B cell (primary cell): ENCODE measurements at places on chromosomes 4 and X. TPM values are rescaled to one million over a fixed set of nuclear protein-coding genes. Genes with fewer than 3 reads are reported as not detected.

The TEX13D gene
- not detected in 2 replicates for total RNA-seq

- H3K27ac ChIP-seq: no peak overlapping the region
- DNase-seq: no peak
- H3K4me3 ChIP-seq: no peak overlapping the region
- no peaks in the 10 kb centered on the region for H3K27me3 ChIP-seq
- no peaks in the 10 kb centered on the region for H3K4me1 ChIP-seq
These were observed 1.5 kb upstream of the UGT2B17 start for GRCh38 chr4:68577590-68577989.

- peak; percentile 19 for DNase-seq
- H3K27me3 ChIP-seq: no peaks in the 10 kb centered on the region
- H3K4me3 ChIP-seq: no peak overlapping the region
- H3K27ac ChIP-seq: no peak overlapping the region
- no peaks in the 10 kb centered on the region for H3K36me3 ChIP-seq
These were observed 31.8 kb downstream of the MSL3 start for GRCh38 chrX:11789809-11790208.

The TCEAL7 gene
- total RNA-seq: not detected in 2 replicates

The QDPR gene
- 8.1 TPM in 2 replicates for total RNA-seq

DNA sequence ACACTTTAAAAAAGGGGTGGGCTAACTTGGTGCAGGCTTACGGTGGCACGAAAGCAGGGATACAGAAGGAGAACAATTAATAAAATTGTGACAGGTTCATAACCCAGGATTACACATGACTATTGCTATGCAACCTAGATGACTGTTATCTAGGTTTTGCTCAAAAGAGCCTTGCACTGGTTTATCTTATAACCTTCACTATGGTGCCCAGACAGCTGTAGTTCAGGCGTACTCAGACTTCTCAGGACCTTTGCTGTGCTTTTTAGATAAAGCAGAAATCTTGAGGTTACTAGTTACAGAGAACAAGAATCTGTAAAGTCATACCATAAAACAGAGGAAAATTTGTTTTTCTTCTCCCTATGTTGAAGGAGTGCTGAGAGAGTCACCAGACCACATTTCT lies 44.4 kb downstream of the UGT2A3 start:
- no peak overlapping the region for H3K27ac ChIP-seq
- DNase-seq: no peak
- no peaks in the 10 kb centered on the region for H3K4me1 ChIP-seq
- H3K27me3 ChIP-seq: no peaks in the 10 kb centered on the region
- H3K4me3 ChIP-seq: no peak overlapping the region

GRCh38 chr4:154807042-154807630 lies 26.1 kb downstream of the RBM46 start:
- no peaks in the 10 kb centered on the region for H3K4me1 ChIP-seq
- no peaks in the 10 kb centered on the region for H3K27me3 ChIP-seq
- H3K27ac ChIP-seq: no peak overlapping the region
- H3K4me3 ChIP-seq: no peak overlapping the region

DNA sequence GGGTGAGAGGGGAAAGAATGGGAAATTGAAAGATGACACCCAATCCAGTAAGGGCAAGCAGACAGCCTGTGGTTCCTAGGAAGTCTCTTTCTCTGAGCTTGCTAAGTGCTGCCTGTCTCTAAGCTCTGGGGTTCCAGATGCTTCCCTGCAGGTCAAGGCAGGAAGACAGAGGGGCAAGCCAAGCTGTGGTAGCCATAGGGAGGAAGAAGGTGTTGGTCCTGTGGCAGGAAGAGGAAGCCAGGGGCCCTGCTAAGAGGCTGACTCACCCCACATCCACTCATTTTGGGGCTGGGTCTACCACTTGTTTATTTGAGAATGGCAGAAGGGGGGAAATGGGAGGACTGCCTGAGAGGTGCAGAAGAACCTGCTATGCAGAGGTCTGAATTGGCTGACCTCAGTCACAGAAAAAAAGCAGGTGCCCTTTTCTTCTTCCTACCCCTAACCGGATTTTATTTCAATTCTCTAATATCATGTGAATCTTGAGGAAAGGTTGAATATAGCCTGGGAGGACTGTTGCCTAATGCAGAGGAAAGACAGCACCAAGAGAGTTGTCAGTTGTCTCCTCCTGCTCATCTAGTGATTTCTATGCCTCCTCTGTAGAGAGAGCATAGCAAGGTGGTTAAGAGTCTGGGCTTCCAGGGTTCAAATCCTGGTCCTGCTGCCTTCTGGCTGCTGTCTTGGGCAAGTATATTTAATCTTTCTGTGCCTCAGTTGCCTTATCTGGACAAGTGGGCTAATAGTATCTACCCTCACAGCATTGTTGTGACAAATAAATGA lies 27.4 kb downstream of the HOPX start:
- H3K4me3 ChIP-seq: no peak overlapping the region
- H3K36me3 ChIP-seq: no peaks in the 10 kb centered on the region
- H3K4me1 ChIP-seq: peaks cover 63% of the 10 kb centered on the region

DNA sequence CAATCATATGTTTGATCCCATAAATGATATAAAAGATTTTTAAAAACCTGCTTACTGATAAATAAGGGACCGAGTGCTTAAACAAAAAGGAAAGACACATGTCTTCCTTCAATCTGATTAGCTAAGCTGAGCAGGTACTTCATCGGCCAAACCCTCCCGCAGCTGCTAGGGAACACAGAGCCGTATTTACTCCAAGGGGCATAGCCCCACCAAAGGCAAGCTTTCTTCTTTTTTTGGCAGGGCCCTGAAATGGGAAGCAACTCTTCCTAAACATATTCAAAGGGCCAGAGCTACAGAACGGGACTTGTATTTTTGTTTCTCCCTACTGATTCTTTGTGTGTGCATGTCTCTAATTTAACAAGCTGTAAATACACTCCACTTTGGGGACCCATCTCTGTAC lies 337.3 kb downstream of the NLGN4X start:
- no peak overlapping the region for H3K27ac ChIP-seq
- H3K4me3 ChIP-seq: no peak overlapping the region
- H3K36me3 ChIP-seq: no peaks in the 10 kb centered on the region

DNA sequence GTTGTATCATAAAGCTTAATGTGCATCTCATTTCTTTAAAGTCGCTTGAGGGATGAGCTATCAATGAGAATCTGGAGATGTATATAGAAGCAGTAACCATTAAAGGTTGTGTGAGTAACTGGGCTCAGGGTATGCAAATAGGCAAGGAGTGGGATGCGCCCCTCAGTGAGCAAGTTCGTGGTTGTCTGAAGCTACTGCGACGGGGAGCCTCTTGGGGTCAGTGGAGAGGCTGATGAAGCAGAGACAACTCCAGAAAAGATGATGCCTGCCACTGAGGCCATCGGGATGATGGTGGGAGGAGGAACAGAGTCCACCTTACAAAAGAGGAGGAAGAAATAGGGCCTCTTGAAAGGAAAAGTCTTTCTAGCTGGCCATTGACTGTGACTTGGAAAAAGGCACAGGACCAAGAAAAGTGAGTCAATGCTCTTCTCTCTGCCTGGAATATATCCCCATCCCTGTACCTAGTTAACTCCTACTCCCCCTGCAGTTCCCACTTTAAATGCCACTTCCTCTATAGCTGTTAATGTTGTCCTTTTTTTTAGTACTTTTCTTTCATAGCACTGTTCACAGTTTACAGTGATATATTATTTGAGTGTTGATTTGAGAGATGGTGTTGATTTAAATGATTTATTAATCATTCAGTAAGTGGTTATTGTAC lies 51.4 kb upstream of the LSM6 start:
- no peak for DNase-seq
- no peaks in the 10 kb centered on the region for H3K27me3 ChIP-seq
- no peaks in the 10 kb centered on the region for H3K36me3 ChIP-seq
- no peak overlapping the region for H3K4me3 ChIP-seq
